ENCODE measurements at places on chromosomes 3 and 15.

DNA sequence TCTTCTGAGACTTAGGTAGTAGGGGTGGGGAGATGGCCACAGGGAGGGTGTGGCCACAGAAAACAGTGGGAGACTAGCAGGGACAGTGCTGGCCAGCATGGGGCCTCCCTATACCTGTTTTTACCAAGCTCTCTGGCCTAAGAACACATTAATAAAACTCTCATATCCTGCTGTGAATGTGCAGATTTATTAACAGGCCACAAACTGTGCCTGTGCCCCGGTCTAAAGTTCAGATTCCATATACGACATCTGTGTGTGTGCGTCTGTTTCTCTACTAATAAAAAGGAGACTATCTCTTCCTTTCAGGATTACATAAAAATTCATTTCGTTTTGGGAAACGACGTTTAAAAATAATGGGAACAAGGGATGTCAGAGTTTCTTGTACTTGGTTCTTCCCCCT lies 92.8 kb upstream of the ADAMTS17 start:
- DNase-seq, result no peak

DNA sequence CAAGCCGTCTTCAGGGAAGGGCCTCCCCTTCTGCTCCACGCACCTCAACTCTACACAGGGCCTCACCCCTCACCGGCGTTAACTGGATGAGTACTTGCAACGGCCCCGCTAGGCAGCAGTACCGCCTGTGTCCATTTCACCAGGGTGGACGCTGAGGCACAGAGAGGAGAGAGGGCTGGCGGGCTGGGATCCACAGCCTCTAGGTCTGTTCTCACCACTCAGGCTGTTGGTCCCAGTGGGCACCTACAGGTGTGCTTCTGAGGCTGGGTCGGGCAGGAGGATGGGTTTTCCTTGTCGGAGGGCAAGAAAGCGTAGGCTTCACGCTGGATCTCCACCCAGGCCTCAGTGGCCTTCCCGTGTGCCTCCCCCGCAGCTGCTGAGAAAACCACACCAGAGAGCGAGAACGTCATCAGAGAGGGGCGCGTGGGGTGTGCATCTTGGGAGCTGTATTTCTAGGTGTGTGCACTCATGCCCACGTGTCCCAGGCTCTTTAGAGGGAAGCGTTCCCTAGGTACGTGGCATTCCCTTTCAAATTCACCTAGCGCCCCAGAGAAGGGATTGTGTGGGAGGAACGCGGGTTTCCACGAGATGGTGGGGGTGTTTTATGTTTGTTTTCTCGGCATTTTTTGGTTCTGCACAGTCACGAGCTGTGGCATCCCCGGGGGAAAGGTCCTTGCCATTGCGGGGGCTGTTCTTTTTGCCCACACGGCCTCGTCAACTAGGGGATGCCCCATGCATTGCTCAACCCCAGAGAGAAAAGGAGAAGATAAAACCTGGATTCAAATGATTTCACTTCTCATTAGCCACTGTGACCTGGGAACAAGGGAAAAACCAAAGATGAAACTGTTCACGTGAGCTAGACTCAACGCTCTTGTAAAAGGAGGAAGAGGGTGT lies 67.7 kb downstream of the MGLL start:
- DNase-seq, result no peak

GRCh38 chr3:27666272-27666671 lies 55.9 kb downstream of the EOMES start:
- no peak for DNase-seq

DNA sequence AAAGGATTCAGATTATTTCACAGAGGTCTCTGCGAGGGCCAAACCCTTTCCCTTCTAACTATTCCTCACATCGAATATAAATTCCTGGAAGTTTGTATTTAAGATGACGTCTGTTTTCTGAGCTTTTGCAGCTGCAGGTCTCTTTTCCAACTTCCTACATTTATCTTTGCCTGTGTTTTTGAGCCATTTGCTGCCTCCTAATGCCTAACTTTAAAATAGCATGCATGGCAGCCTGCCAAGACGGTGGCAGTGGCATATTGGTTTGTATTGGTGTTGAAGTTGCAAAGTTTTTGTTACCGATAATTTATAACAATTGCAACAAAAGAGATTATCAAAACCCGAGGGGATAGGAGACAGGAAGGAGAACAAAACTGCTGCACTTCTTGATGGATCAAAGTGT lies 187.1 kb upstream of the DNAJC19 start:
- DNase-seq, result no peak

DNA sequence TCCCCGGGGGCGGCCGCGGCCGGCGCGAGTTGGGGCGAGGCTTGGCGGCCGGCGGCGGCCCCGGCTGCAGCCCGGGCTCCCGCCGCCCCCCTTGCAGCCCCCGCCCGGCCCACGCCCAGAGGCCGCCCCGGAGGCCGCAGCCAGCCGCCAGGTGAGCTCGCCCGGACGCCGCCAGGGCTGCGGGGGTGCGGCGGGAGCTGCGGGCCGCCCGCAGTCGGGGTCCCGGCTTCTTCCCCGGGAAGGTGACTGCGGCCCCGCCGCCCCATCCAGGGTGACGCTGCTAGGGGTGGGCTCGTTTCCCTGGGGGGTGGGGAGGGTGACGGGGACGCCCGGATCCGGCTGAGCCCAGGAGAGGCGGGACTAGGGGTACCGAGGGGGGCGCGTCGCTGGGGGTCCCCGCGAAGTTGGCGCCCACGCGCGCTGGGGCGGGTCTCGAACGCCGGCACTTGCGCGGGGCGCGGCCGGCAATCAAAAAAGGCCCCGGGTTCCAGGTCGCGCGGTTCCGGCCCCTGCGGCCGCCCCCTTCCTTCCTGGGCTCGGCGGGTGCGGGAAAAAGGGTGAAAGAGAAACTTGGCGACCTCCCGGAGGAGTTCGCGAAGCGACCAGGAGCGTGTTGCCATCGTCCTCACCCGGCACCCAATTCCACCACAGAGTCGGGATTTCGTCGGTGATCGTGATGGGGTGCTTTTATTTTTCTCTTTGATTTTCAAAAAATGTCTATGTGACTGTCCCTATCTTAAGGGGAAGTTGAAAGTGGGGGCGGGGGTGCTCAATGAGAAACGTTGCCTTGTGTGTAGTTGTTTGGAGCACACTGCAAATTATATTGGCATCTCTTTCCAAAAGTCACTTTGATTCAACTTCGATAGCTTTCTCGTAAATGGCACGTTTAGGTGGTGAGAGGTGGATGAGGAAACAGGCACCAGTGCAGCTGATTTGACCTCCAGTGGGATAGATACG lies 619 bp downstream of the ATXN7 start:
- no peak for DNase-seq

DNA sequence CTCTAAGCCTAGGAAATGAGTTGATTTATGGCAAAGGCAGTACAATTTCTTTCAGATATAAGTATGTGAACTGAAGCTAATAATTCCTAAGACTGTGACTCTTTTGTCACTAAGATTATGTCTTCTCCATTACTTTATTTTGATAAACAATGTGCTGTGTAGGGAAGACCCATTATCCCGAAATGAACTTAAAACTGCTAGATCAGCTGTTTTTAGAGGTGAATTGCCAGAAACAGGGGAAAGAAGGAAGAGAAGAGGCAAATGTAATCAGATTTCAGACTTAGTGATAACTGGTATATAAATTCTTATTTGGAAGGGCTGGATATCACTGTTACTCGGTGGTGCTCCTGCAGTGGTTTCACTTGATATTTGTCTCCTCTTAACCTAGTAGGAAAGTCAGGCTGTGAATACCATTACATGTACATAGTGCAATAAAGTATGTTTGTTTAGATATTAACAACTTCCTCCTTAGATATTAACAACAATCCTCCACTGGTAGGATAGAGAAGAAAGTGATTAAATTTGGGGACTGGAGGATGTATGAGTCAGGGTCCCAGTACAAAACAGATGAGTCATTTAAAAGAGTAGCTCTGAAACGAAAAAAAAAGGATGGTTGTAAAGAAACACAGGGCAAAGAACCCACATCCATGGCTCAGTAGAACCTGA lies 338.5 kb upstream of the KCNH8 start:
- no peak for DNase-seq

GRCh38 chr3:192993411-192993810 lies 75.8 kb upstream of the MB21D2 start:
- no peak for DNase-seq

GRCh38 chr3:128818186-128818787 lies 61.1 kb upstream of the ACAD9 start:
- DNase-seq, result no peak
